ENCODE measurements at places on chromosomes 11 and 22.

GRCh38 chr11:112526699-112527416, 266.2 kb upstream of the PLET1 start:
- ATAC-seq, result no peak

GRCh38 chr22:45552580-45553350, 50.1 kb downstream of the FBLN1 start:
- peak; percentile 10 for ATAC-seq

- ATAC-seq, result peak; percentile 40
Measured at GRCh38 chr22:17845790-17846189, 71.5 kb upstream of the BID start.

- ATAC-seq, result peak; percentile 24
Measured at GRCh38 chr11:122656631-122657101, 1.1 kb downstream of the UBASH3B start.

DNA sequence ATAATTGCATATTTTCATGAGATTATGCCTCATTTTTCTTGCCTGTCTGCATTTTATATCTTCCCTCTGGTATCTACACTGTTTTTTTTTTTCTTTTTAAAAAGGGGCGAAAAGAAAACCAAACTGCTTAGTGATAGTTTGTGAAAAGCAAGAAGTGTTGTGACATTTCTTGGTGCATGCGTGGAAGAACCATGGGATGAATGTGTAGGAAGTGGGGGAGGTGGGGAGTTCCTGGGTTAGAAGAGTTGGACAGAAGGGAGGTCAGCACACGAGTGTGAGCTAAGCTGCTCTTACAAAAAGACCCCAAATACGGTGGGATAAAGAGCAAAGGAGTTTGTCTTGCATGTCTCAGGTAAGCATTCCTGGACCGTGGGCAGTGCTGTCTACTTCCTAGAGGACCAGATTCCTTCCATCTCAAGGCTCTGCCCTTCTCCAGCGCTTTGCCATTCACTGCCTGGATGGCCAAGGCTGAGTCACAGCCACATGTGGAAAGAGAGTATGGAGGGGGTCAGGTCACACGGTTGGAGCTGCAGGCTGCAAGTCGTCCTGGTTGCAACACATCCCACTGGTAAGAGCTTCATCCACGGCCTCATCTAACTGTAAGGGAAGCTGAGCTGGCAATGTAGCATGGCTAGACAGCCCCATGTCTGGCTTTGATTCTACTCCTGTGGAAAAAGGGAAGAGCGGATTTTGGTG, 300.6 kb downstream of the DDX10 start:
- no peak for ATAC-seq

GRCh38 chr11:76245720-76246119, 39.4 kb upstream of the WNT11 start:
- ATAC-seq, result no peak

GRCh38 chr22:40659166-40659565, 20.1 kb upstream of the MCHR1 start:
- no peak for ATAC-seq

- no peak for ATAC-seq
Measured at GRCh38 chr22:50732681-50733080, 5.3 kb upstream of the ACR start.

GRCh38 chr11:119697882-119698281, 31.1 kb downstream of the NECTIN1 start:
- ATAC-seq, result no peak

DNA sequence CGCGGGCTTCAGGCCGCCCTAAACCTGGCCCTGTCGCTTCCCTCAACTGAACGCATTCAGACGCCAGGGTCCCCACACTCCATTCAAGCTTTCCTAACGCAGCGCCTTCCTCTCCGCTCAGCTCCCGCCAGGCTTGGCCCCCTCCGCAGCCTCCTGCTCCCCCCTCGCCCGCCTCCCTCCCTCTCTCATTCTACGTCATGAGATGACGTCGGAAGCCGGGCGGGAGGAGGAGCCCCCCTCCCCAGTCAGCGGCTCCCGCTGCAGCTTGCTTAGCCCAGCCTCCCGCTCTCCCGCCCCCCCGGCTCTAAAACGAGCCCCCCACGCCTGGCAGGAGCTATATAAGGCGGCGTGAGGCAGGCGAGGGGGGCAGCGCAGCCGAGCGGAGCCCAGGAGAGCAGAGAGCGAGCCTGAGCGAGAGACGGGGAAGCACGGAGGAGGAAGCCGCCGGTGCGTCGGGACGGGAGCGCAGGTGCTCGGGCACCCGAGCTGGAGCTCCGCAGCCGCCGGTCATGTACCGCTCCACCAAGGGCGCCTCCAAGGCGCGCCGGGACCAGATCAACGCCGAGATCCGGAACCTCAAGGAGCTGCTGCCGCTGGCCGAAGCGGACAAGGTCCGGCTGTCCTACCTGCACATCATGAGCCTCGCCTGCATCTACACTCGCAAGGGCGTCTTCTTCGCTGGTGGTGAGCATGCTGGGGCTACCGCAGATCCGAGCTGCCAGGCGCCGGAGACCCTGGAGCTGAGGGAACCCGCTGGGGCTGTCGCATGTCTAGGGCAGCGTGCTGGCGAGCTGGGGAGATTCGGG, at the start of gene NPAS4:
NPAS4 (plus strand) TSS at position 365 of the 806 bp plus-strand sequence; CDS start at position 510, 145 bp downstream.
- no peak for ATAC-seq

- no peak for ATAC-seq
Measured at GRCh38 chr11:59271247-59271755, 58.6 kb upstream of the MPEG1 start.
